Pons (tissue), 1 donor: ENCODE measurements at places on chromosomes 6 and 20.

GRCh38 chr20:56249244-56249955, 868 bp downstream of the MC3R start:
- DNase-seq, result no peak

DNA sequence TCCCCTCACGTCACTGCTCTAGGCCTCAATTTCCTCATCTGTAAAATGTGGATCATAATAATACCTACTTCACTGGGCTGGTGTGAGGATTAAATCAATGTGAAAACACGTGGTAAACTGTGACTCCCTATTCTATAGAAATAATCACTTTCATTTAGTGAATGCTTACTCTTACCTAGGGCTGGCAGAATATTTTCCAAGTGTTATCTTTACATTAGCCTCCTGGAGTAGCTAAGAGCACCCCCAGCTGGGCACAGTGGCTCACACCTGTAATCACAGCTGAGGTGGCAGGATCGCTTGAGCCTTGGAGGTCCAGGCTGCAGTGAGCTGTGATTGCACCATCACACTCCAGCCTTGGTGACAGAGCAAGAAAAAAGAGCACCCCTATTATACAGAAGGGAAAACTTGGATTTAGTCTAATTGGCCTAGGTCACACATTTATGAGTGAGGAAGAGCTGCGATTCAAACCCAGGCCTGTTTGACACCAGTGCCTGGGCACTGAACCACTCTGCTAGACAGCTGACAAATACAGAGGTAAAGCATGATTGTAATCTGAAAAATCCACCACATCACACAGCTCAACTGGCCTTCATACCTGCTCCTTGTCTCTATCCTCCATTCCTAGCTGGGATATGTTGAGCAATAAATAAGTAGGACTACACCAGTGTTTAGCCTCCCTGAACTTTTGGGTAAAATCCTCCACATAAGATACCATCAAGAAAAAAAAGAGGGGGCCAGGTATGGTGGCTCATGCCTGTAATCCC, 1.4 kb upstream of the SNTA1 start:
- DNase-seq, result no peak

DNA sequence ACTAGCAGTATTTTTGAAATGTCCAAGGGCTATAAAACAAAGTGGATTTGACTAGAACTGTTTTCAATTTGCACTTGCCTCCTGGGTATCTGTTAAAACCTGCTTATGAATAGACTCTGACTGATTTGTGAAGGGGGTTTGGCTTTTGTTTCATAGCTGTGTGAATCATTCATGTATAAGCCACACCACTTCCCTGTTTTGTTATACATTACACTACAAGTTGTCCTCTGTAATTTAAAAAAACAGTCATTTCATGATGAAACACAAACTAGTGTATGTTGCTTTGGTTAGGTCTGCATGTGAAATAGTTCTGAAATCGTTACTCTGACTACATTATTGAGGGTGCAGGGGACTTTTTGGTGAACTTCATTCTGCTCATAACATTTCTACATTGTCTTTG, 121.7 kb downstream of the NKAIN2 start:
- no peak for DNase-seq

DNA sequence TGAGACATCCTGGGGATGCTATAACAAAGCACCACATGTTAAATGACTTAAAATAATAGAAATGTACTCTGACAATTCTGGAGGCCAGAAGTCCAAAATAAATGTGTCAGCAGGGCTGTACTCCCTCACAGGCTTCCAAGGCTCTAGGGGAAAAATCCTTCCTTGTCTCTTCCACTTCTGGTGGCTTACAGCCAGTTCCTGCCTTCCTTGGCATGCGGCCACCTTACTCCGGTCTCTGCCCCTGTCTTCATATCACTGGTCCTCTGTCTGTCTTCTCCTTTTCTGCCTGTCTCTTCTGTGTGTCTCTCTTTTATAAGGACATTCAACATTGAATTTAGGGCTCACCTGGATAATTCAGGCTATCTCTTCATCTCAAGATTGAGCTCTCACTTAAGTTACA, 155.3 kb upstream of the SYNCRIP start:
- no peak for DNase-seq

GRCh38 chr6:118935331-118935668, 341 bp upstream of the MCM9 start:
- DNase-seq, result no peak

DNA sequence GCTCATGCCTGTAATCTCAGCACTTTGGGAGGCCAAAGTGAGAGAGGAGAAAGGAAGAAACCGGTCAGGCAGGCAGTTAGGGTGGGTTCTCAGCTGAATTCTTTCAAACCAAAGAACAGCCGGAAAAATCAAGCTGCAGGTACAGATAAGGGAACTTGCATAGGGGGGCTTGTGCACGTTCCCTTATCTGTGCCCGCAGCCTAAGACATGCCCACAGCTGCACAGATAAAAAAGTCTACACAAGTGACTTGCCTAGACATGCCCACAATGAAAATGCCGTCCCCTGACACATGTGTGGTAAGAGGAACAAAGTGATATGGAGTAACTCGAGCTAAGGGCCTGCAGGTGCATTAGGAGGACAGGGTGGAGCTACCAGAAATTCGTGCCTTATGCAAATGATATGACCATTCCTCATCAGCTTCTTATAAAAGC, 175.8 kb upstream of the SALL4 start:
- DNase-seq, result no peak

GRCh38 chr6:108359901-108360882, 65.3 kb downstream of the AFG1L start:
- no peak for DNase-seq

DNA sequence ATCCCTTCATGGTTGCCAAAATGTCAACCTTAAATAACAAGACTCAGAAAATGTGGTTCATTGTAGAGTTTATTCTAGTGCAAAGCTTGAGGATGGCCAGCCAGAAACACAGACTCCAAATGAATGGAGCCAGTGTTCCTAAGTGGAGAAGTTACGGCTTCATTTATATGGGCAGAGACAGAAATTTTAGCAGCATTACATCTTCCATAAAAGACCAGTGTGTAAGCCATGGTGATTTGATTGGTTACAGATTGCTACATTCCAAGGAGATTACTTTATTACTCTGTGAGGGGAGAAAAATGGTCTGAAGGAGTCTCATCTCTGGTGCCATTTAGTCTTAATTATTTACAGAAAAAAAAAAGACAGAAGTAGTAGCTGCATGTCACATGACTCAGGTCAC, 97.8 kb downstream of the OTOR start:
- no peak for DNase-seq

GRCh38 chr6:105608711-105609374, 206.0 kb upstream of the PREP start:
- no peak for DNase-seq

DNA sequence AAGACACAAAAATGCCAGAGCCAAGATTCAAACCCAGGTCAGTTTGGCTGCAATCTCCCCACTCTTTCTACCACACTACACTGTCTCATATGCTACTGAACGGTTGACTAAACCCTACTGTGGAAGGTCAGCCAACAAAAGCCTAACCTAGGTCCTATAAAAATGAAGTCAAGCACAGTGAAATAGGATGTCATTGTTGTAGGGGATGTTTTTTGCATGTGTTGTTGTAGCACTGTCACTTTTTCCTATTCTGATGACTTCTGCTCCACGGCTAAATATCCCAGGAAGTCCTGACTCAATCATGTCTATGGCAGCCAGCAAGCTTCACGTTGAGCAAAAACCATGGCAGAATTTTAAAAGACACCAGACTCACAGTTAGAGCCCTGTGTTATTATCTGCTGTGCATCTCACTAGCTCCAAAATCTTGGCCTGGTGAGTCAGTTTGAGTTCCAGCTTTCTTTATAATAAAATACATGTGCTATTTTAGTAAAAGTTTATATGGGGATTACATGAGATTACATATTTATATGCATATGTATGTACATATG, 322.1 kb upstream of the NT5E start:
- no peak for DNase-seq

GRCh38 chr6:89482126-89482525, 49.2 kb downstream of the ANKRD6 start:
- DNase-seq, result no peak

DNA sequence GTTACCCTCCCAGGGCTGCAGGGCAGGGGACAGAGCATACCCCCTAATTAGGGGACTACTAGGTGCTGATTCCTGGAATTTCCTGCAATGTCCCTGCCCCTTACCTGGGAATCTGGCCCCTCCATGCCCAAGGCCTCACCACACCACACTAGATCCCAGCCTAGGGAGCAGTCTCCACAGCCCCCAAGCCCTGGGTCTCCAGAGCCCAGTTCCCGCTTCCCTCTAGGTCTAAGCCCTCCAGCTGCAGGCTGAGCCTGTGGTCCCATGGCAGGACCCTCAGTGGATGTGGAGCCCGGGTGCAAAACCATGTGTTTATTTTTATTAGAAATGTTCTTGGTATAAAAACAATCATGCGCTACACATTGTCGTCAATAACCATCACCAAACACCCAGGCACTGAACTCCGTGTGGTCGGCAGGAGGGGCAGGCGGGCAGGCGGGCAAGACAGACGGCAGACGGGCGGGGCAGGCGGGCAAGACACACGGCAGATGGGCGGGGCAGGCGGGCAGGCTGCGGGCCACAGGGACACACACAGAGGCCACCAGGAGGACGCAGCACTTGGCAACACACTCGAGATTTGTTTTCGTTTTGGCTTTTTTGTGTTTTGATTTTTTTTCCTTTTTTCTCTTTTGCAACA, 124.2 kb downstream of the GRM4 start:
- no peak for DNase-seq

DNA sequence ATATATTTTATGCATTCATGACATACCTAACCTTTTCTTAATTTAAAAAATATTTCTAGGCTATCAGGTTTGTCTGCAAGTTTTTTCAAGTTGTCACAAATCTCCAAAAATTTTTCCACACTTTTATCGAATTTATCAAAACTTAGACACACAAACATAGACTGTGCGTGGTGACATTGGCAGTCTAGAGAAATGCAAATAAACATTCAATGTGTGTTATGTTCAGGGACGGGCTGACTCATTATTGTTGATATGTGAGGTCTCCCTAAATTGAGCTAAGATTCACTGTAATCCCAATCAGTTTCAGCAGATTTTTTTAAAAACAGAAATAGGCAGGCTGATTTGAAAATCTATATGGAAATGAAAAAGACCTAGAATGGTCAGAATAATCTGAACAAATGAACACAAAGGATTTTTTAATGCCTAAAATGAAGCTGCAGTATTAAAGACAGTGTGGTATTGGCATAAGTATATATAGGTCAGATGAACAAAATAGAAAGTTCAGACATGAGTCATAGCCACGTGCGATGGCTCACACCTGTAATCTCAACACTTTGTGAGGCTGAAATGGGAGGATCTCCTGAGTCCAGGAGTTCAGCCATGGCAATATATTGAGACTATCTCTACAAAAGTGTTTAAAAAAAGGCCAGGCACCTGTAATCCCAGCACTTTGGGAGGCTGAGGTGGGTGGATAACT, 19.2 kb downstream of the BLTP3A start:
- DNase-seq, result no peak

DNA sequence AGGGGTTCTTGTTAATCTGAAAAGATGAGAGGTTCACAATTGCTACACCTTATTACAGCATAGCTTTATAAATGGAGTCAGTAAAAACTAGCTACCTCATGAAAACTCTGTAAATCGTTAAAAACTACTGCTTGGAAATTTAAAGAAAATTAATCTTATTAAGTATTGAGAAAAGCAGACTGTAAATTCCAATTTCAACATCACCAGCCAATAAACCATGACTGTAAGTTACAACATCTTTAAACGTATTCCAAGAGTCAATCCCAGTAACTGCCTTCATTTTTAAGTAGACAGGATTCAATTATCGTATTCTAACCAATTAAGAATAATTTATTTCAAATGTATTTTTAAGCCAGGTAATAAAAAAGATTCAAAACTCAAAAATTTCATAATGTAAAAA, 70.3 kb downstream of the ATG5 start:
- no peak for DNase-seq

DNA sequence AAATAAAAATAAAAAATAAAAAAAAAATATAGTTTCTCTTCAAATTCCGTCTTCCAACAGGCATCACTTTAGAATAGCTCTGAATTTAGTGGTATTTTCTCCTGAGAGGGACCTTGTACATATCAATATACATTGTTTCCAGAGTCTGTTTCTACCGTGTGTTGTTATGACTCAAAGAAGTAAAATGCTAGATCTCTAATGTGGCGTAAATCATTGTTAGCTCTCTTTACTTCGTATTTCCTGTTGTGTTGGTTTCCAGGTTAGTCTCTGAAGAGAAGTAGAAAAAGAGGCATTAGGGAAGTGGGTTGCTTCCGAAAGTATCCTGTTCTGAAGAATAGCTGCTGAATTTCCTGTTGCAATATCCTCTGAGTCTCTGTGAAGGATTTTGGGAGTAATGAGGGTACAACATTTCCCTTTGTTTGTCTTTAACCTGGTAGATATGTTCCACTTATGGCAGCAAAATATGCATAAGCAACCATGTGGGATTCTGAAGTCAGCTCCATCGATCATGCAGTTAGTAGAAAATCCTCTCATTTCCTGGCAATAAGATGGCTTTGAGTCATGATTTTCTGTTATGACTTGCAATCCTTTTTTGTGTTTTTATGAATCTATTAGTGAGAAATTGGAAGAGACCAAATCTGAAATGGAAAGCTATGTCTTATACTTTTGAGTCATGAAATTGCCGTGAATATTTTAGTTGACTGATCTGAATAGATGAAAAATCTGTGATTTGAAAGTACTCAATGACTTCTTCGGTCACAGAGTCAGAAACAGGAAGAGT, 42.0 kb upstream of the MCHR2 start:
- DNase-seq, result no peak

DNA sequence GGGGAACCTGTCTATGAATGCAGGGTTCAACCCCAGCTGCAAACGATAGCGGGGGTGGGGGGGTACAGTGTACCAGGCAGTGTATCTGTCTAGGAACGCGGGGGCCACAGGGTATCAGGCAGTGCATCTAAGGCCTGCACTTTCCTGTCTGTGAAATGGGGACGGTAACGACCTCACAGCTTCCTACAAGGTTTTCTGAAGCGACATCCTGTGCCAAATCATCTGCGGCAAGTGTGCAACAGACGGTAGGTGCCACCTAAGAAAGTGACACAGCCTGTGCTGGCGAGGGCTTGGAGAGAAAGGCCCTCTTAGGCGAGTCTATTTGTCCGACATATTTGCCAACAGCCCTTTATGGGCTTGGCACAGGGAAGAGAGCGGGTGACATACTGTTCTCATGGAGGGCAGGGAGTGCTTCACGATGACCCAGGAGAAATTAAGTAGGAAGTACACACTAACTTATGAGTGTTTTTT, 3.8 kb downstream of the DIDO1 start:
- no peak for DNase-seq

GRCh38 chr20:13684566-13685222, 46.0 kb upstream of the TASP1 start:
- DNase-seq, result no peak

GRCh38 chr6:131042664-131043063, 20.4 kb downstream of the EPB41L2 start:
- DNase-seq, result no peak

DNA sequence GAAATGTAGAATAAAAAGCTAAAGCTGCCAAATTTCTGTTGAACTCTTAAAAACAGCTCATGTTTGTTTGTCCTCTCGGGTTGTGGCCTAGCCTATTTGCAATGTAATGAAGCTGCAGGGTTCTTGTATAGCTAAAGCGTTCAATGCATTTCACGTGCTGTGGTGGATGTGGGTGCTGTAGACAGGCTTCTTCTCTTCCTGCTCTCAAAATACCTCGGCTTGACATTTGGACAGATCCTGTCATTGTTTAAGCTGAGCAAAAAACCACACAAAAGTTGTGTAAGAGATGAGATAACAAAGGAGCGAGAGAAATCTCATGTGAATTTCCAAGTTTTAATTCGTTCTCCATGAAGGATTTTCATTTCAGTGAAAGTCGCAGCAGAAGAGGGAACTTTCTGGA, 196.3 kb upstream of the UST start:
- no peak for DNase-seq
